SK-MEL-5 (cell line): ENCODE measurements at places on chromosomes 12 and 14.

GRCh38 chr14:99459481-99460100 is 21.1 kb downstream of the SETD3 start:
- no peak for DNase-seq

- DNase-seq: no peak
Observed at GRCh38 chr12:40055228-40055579, 50.7 kb downstream of the SLC2A13 start.

GRCh38 chr12:118525216-118525615 is 148.9 kb downstream of the SUDS3 start:
- DNase-seq: no peak

GRCh38 chr12:42585154-42585840 is 4.2 kb downstream of the PRICKLE1 start:
- DNase-seq: no peak

- no peak for DNase-seq
Observed at GRCh38 chr12:20403230-20403629, 34.9 kb downstream of the PDE3A start.

- DNase-seq: peak; percentile 69
Observed at GRCh38 chr14:90454041-90455000, 57.5 kb downstream of the CALM1 start.

GRCh38 chr12:124848621-124849380 is 14.9 kb downstream of the SCARB1 start:
- DNase-seq: no peak

- no peak for DNase-seq
Observed at GRCh38 chr14:93880021-93880820, 46.9 kb upstream of the FAM181A start.

DNA sequence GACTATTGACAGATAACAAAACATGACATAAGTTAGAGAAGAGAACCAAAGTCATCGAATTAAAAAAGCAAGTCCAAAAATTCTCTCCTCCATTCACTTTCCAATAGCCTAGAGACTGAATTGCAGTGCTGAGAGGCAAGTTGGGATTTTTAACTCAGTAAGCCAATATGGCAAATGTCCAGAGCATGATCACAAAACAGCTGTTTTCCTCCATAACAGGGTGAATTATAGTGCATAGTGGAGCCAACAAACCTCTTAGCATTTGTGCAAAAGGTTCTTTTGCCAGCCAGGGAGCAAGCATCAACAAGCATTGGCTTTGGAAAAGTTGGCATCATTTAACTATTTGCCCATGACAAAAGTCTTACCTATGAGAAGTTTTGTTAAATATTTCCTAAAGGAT is 458.8 kb upstream of the NOVA1 start:
- DNase-seq: no peak

GRCh38 chr14:100072783-100073346 is 7.6 kb downstream of the EVL start:
- no peak for DNase-seq

DNA sequence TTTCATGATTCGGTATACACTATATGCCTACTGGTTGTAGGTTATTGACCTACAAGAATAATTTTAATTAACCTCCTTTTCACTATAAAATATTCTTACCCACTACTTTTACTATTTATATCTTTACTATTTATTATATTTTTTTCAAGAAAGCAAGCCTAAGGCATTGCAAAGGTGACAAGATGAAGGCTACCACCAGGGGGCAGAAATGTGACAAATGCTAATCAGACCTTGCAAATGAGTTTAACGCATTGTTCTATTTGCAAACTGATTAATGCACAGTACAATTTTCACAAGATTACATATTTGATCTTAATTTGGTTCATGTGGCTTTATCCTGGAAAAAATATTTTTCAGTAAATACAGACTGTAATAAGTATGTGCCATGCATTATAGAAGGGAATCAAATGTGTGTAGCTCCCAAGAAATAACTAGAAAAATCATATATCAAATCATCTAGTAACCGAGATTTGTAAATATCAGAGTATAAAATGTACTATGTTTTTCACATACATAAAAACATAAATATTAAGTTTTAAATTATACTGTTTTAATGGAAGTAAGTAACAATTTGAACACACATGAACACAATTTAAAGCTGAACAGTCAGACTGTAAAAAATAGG is 107.0 kb downstream of the ADAMTS20 start:
- DNase-seq: peak; percentile 76

- no peak for DNase-seq
Observed at GRCh38 chr12:93663006-93663728, 14.0 kb upstream of the CRADD start.

- no peak for DNase-seq
Observed at GRCh38 chr14:100776681-100777365, 49.1 kb upstream of the MEG3 start.

DNA sequence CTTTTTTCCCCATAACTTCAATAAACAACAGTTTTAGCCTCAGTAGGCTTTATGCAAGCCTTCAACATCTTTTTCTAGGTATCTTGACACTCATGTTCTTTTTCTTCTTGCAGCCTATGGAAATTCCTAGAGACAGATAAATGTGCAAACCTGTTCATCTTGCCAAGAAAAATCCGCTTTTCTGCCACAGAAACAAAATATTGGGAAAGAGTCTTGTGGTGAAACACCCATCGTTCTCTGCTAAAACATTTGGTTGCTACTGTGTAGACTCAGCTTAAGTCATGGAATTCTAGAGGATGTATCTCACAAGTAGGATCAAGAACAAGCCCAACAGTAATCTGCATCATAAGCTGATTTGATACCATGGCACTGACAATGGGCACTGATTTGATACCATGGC is 295.9 kb downstream of the ZFP36L1 start:
- no peak for DNase-seq

GRCh38 chr14:90883782-90884181 is 67.6 kb upstream of the TTC7B start:
- no peak for DNase-seq

DNA sequence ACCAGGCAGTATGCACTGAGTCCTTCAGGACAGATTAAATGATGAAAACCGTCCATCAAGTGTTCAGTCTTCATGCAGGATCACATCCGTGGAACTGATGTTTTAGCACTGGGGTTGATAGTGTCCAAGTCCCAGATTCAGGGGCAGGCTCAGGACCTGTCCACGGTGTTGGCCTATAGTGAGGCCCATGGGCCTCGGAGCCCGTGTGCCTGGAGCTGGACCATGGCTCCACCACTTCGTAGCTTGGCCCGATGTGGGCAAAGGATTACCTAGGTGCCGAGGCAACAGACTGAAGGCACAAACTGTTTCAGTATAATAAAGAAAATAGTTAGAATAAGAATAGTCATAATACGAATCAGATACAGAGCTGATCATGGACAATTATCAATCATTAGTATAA is 41.8 kb downstream of the DDX51 start:
- no peak for DNase-seq
